Omental fat pad (tissue), 4 donors: ENCODE measurements at places on chromosomes 3 and 15.
A peak's percentile ranks its signal among the peaks of the same experiment; 100 is the strongest.

- DNase-seq, result no peak
Observed at GRCh38 chr15:49530092-49530491, 90.5 kb downstream of the FAM227B start.

DNA sequence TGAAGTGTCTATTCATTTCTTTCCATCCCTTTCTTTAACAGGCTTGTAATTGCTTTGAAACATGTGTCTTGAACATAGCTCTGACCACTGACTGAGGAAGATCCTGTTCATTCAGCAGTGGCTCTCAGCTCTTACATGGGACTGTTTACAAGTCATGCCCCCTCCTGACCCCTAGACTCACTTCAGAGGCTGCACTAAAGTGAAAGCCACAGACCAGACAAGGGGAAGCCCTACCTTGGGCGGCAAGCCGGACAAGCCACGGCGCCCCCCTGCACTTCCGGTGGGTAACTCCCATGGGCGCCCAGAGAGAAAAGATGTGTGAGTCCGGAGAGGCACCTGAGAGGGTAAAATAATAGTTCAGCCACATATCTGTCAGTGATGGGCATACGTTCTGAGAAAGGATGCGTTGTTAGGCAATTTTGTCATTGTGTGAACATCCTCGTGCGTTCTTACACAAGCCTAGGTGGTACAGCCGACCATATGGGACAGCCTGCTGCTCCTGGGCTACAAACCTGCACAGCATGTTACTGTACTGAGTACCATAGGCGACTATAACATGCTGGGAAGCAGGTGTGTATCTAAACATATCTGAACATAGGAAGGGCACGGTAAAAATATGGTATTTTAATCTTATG, 116.2 kb downstream of the CHSY1 start:
- no peak for DNase-seq

DNA sequence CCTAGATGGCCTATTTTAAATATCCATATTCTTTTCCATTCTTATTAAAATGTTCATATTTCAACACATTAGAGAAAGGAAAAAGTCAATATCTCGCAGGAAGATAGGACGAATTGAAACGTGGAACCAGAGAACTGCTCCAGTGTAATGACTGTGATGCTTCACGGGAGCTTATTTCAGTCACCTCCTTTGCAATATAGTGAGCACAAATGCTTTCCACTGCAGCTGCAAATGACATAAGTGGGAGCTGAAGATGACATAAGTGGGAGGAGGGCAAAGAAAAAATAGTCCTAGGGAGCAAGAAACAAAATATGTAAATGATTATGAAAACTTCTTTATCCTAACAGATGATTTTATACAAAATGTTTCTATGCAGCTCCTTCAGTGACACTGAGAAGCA, 324.1 kb downstream of the ZNF385D start:
- DNase-seq, result no peak

- DNase-seq, result no peak
Observed at GRCh38 chr3:72318504-72319193, 529.6 kb downstream of the SHQ1 start.

DNA sequence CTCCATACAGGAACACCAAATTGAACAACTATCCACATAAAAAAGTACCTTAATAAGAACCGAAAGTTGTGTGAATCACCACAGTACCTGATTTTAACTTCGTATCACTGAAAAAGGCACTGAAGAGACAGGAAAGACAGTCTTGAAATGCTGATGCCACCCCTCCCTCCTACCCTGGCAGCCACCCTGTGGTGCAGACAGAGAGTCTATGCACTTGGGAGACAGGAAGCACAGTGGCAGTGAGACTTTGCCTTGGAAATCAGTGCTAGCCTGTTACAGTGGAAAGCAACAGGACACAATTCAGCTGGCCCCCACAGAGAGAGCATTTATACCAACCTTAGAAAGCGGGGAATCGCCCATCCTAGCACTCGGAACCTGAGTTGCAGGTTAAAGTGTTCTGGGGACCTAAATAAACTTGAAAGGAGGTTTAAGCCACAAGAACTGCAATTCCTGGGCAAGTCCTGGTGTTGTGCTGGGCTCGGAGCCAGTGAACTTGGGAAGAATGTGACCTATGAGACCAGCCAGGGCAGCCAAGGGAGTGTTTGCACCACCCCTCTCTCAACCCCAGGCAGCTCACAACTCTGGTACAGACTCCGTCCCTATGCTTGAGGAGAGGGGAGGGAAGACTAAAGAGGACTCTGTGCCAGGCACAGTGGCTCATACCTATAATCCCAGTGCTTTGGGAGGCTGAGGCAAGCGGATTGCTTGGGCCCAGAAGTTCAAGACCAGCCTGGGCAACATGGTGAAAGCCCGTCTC, 240.1 kb downstream of the ISL2 start:
- no peak for DNase-seq

- no peak for DNase-seq
Observed at GRCh38 chr3:142663865-142664264, 60.0 kb upstream of the TRPC1 start.

DNA sequence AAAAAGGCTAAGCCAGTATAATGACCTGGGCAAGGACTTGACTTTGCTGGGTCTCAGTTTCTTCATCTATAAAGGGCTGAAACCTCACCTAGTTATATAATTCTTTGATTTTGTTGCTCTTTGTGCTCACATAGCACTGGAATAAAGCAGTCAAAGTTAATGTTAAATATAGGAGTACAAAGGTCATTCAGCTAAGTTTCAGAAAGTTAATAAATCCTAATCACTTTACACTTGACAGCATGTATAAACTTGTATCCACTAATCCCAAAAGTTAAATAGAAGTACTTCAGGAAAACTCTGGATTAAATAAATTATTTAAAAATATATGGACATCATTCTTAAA, 33.9 kb downstream of the PLCL2 start:
- no peak for DNase-seq

DNA sequence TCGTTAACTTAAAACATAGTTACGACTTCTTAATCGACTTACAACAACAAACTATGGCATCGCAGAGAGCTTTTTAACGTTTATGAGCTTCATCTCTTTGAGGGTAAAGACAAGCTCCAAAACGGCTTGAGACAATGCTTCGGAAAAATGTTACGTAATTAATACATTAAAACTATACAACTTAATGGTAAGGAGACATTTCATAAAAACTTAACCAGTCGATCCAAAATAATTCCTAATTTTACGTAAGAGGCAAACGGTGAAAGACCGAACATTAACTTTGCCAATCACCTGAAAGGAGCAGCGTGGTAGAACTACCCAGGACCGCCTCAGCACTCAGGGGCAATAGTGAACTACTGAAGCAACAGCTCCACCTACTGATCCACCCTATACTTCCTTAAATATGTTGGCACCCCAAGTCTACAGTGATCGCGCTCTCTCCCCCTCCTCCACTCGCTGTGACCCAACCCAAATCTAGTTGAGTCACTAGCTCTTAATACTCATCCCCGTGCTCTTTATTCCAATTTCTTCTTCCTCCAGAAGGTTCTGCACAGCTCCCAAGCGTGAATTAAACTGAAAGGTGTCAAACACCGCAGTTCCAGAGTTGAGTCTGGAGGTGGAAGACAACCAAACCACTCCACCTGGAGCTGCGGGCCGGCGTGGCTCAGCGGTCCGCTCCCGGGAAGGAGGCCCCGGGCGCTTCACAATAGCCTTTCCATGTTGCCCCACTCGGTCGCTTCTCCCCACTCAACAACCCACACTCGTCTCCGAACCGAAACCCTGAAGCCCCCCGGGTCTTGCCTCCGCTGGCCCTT, 901 bp downstream of the NAA50 start:
- peak; percentile 54 for DNase-seq
